ENCODE measurements at places on chromosomes 5 and 9.

- no peak for DNase-seq
Measured at GRCh38 chr5:33631139-33631538, 190.4 kb downstream of the TARS1 start.

DNA sequence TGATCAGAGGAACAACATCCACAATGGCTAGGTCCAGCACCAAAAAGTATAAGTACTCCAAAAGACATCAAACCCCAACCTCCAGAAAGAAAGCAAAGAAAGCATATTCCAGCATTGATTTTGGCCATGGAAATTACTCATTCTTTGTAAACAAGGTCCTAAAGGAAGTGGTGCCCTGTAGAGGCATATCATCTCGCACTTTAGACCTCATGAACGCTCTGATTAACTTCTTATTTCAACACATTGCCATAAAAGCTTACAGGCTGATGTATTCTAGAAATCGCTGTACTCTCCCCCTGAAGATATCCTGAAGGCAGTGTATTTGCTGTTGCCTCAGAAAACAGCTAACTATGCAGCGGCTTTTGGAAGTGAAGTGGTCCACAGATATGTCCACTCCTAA is 82.7 kb upstream of the TNPO1 start:
- no peak for DNase-seq

- DNase-seq = no peak
Measured at GRCh38 chr9:111034898-111035539, 3.3 kb downstream of the LPAR1 start.

DNA sequence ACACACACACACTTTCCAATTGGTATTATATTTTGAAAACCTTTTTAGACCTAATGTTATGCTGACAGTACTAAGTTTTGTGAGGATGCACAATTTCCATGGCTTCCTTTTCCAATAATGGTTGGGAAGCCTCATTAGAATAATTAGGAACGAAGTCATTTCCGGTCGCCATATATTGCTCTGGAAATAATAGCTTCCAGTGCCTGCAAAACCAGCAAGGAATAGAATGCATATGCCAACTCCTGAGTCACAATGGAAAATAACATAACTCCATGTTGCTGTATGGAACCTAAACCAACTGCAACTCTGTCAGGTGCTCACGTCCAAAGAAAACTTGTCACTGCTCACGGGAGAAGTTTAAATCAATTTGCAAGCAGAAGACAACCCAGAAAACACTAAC is 222.0 kb downstream of the EBF1 start:
- DNase-seq = no peak

- no peak for DNase-seq
Measured at GRCh38 chr5:62588668-62589067, 10.0 kb downstream of the LRRC70 start.

DNA sequence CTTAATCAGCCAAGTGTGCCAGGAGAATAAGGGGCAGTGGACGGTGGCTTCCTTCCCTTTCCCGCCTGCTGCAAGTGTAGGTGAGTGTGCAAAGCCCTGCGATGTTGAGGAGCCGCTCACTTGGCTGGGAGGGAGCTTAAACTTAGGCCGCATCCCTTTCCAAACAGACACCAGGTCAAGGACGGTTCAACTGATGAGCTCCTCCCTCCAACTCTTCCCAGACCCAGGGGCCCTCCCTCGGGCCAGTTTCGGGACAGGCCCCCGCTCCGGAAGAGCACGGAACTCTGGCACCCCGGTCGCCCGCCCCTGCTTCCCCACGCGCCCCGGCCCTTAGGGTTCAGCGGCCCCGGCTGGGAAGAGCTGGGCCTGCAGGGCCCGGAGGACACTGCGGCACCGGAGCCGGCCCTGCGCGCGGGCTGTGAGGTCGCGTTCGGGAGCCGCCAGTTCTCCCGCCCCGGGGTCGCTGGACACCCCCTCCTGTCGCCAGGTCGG is 481 bp downstream of the MRPL36 start:
- peak; percentile 27 for DNase-seq

- DNase-seq = no peak
Measured at GRCh38 chr9:73216100-73216499, 64.4 kb downstream of the ANXA1 start.

DNA sequence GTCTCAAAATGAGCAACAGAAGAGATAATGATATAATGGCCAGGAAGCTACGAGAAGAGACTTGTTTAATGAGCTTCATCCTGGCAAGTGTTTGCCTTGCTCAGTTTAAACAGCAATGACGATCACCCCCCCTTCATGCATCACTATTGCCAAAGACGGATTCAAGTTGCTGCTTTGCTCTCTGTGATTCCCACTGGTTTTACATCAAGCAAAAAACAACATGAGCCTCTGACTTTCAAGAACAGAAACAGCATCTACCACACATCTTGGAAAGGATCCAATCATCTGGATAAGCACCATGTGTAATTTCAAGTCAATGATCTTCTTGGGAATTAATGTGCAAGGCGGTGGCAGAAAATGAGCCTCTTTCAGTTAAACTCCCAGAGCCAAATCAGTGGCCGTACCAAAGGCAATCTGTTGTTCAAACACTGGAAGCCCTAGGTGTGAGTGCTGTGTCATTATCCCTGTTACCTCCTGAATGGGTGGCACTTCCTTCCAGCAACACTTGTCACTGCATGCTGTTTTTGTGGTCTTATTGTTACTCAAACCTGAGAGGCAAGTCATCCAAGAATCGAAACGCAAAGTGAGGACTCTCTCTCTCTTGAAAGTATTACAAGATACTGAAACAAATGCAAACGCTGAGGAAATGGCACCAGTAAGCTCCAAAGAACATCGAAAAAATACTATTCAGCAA is 72.8 kb downstream of the MED27 start:
- peak; percentile 24 for DNase-seq

DNA sequence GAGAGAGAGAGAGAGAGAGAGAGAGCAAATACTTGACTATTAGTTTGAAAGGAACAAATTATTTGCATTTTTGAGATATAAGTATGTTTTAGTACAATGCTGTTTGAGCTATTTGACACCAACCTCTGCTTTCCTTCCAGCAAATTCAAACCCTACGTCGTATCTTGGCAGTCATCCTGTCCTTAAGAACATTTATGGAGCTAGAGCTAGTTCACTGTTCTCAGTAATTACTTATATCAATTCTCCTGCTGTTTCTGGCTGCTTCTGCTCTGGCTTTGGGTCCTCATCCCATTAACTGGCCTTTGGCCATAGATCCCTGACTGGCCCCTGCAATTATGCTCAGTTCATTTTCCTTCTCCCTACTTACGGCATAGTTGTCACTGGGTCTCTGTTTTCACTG is 19.9 kb upstream of the ERAP2 start:
- no peak for DNase-seq

DNA sequence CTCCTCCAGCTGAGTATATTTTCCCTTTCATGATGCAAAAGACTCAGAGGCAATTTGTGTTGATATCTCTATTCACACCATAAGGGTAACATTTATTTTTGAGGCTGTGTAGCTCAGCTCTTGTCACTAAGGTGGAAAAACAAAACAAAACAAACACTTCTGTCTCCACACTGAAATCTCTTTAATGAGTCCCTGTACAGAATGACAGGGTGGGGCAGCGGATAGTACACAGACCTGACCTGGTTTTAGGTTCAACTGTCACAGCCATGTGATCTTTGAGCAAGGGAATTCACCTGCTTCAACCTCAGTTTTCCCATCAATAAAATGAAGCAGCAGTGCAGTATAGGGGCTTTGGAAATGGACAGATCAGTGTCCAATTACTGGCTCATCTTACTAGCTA is 29.3 kb downstream of the TLR4 start:
- no peak for DNase-seq

- DNase-seq = no peak
Measured at GRCh38 chr9:21677834-21678233, 124.6 kb upstream of the MTAP start.

GRCh38 chr9:10168241-10168640 is 444.6 kb downstream of the PTPRD start:
- no peak for DNase-seq

GRCh38 chr5:124743602-124744169 is 2.8 kb downstream of the ZNF608 start:
- DNase-seq = peak; percentile 55

GRCh38 chr9:70421272-70422180 is 7.1 kb upstream of the KLF9 start:
- DNase-seq = peak; percentile 23

- DNase-seq = no peak
Measured at GRCh38 chr5:61779743-61780142, 447.7 kb downstream of the ZSWIM6 start.

- no peak for DNase-seq
Measured at GRCh38 chr5:135194573-135195269, 160.7 kb upstream of the PITX1 start.

DNA sequence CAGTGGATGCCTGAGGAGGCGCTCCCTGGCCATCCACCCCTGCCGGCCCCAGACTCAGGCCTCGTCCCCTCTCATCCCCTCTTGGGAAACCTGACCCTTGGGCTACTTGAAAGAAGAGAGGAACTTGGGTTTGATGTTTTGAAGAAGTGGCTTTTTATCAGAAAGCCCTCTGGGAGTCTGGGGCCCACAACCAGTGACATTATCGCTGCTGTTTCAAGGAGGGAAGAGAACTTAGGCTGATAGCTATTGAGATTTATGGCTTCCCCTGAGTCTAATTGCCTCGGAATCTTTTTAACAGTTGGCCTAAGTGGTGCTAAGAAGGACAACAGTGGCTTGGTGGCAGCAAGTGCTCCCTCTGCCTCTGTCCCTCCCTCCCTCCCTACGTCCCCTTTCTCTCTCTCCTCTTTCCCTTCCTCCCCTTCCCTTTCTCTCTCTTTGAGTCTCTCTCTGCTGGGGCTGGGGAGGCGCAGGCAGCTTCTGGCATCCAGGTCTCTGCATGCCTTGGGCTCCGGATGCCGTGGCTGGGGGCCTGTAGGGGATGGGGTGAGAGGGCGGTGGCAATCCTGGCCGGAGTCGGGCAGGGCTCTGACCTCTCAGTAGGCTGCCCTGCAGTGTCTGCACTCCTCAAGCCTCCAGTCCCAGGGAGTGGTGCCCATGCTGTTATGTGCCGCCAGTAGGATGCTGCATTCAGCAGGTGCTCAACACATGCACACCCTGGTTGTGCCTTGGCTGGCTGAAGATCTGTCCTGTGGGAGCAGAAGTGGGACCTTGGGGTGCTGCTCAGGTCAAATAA is 49.6 kb upstream of the RXRA start:
- DNase-seq = peak; percentile 68

GRCh38 chr5:103849934-103850333 is 287.3 kb upstream of the NUDT12 start:
- no peak for DNase-seq

DNA sequence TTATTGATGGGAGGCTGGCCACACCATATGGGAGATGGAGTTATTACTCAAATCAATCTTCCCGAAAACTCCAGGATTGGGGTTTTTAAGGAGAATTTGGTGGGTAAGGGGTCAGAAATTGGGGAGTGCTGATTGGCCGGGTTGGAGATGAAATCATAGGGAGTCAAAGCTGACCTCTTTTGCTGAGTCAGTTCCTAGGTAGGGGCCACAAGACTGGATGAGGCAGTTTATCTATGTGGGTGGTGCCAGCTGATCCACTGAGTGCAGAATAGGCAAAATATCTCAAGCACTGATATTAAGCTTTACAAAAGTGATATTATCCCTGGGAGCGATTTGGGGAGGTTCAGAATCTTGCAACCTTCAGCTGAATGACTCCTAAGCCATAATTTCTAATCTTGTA is 75.7 kb upstream of the CLINT1 start:
- DNase-seq = no peak

DNA sequence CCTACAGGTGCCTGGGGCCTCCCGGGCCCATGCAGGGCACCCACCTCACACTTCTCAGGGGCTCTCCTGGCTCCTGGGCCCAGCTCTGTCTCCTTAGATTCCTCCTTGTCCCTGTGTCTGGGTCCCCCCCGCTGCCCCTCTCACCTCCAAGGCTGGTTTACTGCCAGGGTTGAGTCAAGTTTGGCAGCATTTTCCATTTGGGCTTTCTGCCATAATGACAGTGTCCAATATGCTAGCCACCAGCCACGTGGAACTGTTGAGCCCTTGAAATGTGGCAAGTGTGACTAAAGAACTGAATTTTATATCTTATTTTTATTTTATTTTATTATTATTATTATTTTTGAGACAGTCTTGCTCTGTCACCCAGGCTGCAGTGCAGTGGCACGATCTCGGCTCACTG is 1.9 kb downstream of the TTC16 start:
- DNase-seq = no peak

GRCh38 chr5:67190861-67191260 is 5.7 kb downstream of the CD180 start:
- DNase-seq = no peak

- DNase-seq = no peak
Measured at GRCh38 chr9:38240051-38240450, 152.5 kb upstream of the ALDH1B1 start.

DNA sequence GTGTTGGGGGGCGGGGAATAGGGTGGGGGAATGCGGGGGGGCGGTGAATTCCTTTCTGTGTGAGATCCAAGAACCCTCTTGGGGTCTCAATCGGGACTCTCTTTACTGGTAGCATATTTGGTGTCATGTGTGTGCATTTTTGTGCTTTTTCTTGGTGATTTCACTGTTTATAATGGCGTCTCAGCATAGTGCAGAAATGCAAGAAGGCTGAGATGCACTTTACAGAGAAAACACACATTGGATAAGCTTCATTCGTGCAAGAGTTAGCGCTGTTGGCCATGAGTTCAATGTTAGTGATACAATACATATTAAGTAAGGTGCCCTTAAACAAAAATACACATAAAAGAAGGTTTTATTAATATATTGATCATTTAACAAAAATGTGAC is 771 bp upstream of the ENTPD8 start:
- DNase-seq = no peak

- DNase-seq = no peak
Measured at GRCh38 chr5:68950125-68950524, 143.7 kb upstream of the SLC30A5 start.

GRCh38 chr5:89024045-89024444 is 141.1 kb upstream of the MEF2C start:
- DNase-seq = no peak

- no peak for DNase-seq
Measured at GRCh38 chr5:4387290-4387689, 752.8 kb upstream of the ADAMTS16 start.

GRCh38 chr5:31944684-31945445 is 229.3 kb downstream of the GOLPH3 start:
- DNase-seq = peak; percentile 97

DNA sequence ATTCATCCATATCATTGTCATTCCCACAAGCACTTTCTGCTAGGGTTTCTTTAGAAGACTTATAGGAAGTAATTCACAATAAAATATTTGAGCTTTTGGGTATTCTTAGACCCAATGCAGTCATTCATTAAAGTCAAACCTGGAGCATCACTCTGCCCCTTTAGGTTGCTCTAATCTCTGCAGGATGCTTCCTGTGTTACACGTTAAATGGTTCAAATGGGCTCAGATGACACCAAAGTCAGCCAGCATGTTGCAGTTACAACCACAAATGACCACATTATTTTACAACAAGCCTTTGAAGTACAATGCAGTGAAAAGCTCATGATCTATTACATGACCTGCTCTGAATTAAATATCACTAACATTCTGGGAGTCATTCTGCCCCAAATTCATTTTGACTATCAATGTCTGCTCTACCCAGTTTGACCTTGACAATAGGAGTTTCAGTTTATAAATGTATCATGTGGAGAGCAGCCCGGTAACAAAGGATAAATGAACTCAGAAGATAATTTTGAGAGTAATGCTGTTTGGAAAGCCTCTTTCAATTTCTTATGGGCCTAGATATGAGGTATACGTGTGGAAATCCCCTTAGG is 668.6 kb upstream of the DMAC1 start:
- no peak for DNase-seq

Measured in NCI-H82 (cell line).